ENCODE measurements at places on chromosomes 5 and 9. TPM values are rescaled to one million over a fixed set of nuclear protein-coding genes. Genes with fewer than 3 reads are reported as not detected.

Gene TAF11L5
- not detected for total RNA-seq

Gene SPRY4
- 11.6 TPM for total RNA-seq

Gene IL4
- total RNA-seq = not detected

Gene N4BP3
- total RNA-seq = 0.82 TPM

Gene IGFBPL1
- total RNA-seq = 0.63 TPM

Gene AFAP1L1
- 1.5 TPM for total RNA-seq

Gene WDR31
- 3.3 TPM for total RNA-seq

Gene FGF10
- total RNA-seq = 0.84 TPM

Gene HDAC3
- 45.8 TPM for total RNA-seq

Gene ASS1
- 410 TPM for total RNA-seq

Gene SLC4A9
- total RNA-seq = 0.46 TPM

All from mucosa of descending colon (tissue), 3 donors.